ENCODE measurements at places on chromosomes 4 and X. TPM values are rescaled to one million over a fixed set of nuclear protein-coding genes. Genes with fewer than 3 reads are reported as not detected.

DNA sequence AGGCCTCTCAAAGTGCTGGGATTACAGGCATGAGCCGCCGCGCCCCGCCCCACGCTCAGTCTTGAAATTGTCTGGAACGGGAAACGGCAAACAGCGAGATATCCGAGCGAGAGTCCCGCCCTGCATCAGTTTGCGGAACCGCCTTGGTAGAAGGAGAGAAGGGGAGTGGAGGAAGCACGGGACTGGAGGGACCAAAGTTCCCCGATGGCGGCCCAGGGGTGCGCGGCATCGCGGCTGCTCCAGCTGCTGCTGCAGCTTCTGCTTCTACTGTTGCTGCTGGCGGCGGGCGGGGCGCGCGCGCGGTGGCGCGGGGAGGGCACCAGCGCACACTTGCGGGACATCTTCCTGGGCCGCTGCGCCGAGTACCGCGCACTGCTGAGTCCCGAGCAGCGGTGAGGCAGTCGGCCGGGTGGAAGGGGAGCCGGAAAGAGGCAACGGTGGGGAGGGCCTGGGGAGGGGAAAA lies at the start of gene BST1:
TSS of gene BST1 (plus strand) at position 125 of the 463 bp plus-strand sequence. CDS start at position 205, 80 bp downstream.
- no peak for DNase-seq

- no peak for DNase-seq
Observed at GRCh38 chr4:47194036-47194737, 162.8 kb downstream of the GABRB1 start.

DNA sequence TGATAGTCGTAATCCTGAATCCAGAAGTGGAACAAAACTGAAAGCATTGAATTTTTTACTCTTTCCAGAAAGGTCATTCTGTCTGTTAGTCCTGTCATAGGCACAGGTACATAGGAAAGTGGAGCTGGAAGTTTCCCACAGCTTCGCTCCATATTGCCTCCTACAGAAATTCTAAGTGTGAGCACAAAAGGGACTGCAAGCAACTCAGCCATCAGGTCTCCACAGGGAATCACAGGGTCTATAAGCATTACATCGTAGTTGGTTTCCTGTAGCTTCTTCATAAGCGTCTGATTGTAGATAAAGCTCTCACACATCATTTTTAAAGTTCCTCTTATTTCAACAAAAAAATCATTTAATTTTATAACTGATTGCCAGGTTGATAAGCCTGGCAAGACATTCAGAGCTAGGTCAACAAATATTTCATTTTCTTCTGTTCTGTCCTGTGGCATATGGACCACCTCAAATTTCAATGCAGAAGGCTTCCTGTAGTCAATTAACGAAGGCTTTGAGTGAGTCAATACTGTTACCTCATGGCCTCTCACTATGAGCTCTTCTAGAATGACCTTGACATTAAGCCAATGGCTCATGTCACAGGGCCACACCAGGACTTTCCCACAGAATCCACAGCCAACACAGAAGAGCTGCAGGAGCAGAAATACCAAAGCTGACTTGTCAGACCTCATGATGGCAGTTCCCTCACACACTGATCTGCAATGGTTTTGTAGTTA lies at the start of gene UGT2A3:
TSS of gene UGT2A3 (minus strand) at position 727 of the 728 bp plus-strand sequence. CDS start at position 683, 44 bp downstream.
- no peak for DNase-seq

DNA sequence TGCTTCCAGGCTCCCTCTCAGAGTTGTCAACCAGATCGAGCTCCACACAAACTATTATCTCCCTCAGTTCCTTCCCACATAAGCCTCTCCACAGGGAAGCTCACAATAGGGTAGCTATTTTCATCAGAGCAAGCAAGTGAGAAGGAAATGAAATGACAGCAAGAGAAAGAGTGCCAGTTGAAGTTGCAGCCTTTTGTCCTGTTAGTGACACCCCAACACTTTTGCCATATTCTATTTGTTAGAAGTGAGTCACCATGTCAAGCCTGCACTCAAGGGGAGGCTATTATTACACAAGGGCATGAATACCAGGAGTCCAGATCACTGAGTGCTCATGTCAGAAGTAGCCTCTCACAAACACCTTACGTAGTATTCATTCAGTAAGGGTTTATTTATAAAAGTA lies 266.3 kb upstream of the NOCT start:
- DNase-seq = no peak

Gene MAGEC1
- not detected for total RNA-seq

GRCh38 chrX:132058975-132059374 lies 35.9 kb downstream of the STK26 start:
- DNase-seq = no peak

Gene ARHGAP6
- not detected for total RNA-seq

DNA sequence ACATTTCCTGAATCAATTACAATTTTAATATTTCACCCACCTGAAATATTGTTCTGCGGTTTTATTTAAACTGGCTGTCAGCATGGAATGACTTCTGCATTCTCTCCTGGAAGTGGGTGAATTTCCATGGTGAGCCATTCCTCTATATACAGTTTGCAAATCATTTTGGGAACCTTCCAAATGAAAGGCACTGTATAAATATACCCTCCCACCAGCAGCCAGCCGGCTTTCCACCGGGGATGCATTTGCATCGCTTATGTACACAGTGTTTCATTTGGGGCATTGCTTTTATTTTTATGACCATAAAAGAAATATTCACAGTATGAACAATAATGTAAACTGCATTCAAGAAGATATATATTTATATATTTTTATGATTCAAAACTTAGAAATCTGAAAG lies 4.7 kb upstream of the IL1RAPL1 start:
- no peak for DNase-seq

- no peak for DNase-seq
Observed at GRCh38 chrX:79708581-79708980, 306.0 kb upstream of the TBX22 start.

DNA sequence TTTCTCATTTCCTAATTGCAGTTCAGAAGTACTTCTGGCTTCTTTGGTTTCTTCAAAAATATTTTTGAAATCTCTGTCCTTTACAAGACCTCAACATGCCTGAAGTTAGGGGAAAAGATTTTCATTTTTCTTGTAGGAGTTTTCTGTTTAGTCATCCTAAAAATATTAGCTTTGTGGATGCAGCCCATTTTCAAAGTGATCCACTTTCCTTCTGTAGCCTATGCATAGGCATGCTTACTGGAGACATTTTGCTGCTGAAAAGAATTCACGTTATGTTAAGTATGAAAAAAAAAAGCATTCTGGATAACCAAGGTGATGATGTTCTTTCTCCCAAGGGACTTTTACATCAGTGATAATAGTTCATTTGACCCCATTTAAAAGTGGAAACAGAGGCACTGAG lies 245.6 kb downstream of the THOC2 start:
- no peak for DNase-seq

DNA sequence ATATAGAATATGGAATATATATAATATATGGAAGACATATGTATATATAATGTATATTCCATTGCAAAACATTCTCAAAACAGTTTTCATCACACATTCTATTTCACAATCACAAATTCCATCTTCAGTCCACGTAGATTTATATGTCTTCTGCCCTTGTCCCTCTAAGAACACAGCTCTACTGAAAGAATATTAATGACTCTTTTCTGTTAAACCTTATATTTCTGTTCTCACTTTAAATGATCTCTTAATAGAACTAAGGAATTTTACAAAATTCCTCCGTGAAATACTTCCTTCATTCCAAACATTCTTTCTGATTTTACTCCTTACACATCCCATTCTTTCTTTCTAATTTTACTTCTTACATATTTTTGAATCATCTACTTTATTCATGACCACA lies 1043.1 kb upstream of the PABPC4L start:
- DNase-seq = no peak

DNA sequence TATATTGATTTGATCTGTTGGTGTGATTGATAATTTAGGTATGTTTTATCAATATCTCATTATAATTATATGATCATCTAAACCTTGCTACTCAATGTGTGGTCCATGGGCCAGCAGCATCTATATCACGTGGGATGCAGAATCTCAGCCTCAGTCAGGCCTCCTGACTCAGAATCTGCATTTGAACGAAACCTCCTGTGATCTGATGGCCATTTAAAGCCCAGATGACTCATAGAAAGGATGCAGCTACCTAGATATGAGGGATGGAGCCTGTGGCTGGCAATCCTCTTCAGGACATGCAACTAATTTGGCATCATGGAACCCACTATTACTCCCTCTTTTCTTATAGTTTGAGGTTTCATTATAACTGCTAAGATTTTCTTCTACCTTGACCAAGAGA lies 11.3 kb upstream of the CHRNA9 start:
- DNase-seq = no peak
